ENCODE measurements at places on chromosomes 2 and 18.

DNA sequence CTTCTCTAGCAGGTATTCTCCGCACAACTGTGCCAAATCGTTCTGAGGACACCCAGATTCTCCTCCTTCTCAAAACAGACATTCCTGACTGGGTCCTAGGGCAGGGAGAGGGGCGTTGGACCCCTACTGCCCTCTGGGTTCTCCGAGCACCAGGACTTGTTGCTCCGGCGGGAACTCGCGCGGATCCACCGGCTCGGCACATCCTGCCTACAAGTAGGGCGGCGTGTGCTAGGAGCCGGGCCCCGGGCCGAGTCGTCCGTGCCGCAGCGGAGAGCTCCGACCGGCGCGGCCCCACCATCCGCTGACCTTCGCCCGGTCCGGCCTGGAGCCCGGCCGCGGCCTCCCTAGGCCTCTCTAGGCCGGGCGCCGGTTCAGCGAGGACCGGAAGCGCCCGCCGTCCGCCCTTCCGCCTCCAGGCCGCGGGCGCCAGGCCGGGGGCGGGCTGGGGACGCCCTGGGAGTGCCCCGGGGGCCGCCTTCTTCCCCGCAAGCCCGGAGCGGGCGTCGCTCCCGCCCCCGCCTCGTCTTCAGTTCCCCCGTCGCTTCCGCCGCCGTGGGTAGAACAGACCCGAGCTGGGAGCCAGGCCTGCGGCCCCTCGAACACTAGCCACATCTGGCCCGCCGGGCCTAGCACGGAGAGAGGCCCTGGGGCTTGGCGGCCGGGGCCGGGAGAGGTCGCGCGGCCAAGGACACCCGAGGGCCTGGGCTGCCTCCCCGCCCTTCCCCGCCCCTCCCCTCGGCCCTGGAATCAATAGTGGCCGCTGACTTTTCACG, 7.6 kb upstream of the ONECUT2 start:
- DNase-seq = no peak

- DNase-seq = no peak
Measured at GRCh38 chr18:49739275-49739674, 74.1 kb downstream of the ACAA2 start.

DNA sequence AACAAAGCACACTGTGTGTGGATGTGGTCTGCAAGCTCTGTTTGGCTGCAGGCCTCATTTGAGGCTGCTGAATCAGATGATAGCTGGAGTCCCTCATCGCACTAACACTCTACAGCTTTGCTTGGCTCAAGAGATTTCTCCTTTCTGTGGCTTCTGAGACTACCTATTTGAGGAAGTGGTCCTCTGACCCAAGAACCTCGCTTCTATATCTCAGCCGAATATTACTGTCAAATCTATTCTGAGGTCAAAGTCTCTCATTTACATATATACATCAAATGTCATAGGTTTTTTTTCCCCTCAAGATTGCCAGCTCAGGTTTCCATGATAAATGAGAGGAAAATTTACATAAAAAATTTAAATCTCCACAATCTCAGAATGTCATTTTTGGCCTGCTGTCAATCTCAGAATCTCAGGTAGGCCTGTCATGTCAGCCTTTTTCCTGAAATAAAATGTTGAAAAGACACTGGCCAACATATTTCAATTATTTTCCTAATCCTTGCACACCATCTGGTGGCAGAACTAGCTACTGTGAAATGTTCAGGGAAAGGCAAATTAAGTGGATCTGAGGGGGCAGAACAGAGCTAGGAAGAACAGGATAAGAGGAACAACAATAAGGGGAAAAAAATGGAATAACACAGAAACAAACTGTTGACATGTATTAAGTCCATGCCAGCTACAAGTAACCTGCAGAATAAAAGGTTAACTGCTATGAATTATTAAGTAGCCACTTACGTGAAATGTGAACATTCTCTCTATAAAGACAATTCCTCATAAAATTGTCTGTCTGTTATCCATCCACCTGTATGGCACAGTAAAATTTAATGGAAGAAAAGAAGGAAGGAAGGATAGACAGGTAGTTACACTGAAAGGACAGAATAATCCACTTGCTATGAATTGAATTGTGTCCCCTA, 39.3 kb downstream of the AP1S3 start:
- peak; percentile 5 for DNase-seq

GRCh38 chr2:33371304-33372090, 105.0 kb upstream of the RASGRP3 start:
- DNase-seq = no peak

DNA sequence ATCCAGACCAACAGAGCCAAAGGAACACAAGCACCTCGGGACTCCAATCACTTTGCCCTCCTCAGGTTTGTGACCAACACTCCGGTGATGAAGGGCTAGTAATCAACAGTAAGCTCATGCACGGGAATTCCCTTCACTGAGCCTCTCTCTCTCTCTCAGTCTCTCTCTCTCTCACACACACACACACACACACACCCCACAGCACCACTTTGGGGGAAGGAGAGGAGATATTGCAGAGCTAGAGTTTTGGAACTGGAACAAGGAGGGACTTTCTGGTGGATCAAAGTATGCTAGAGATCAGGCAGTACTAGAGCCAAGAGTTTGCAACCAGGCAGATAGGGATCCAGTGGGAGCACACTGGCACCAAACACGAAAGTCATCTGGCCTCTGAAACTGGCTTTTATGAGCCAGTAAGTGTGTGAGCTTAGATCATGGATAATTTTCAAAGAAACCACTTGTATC, 98.7 kb downstream of the ANKRD44 start:
- no peak for DNase-seq

Data from NCI-H524 (cell line).